SK-N-MC (cell line): ENCODE measurements at places on chromosomes 2 and 18.

DNA sequence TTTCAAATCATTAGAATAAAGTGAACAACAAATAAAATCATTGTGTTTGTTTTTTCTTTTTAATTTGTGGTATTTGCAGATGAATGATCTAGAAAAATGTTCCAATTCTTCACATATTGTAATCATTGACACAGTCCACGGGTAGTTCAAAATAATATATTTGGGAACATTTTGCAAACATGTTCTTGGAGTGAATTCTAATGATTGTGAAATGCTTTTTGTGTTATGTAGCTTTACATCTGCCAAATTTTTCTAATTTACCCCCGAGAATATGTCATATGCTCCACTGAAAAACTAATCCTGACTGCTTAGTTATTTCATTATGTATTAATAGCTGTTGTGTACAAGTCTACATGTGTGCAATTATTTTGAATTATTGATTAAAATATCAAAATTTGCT, 1468.4 kb upstream of the NXPH2 start:
- DNase-seq: no peak

DNA sequence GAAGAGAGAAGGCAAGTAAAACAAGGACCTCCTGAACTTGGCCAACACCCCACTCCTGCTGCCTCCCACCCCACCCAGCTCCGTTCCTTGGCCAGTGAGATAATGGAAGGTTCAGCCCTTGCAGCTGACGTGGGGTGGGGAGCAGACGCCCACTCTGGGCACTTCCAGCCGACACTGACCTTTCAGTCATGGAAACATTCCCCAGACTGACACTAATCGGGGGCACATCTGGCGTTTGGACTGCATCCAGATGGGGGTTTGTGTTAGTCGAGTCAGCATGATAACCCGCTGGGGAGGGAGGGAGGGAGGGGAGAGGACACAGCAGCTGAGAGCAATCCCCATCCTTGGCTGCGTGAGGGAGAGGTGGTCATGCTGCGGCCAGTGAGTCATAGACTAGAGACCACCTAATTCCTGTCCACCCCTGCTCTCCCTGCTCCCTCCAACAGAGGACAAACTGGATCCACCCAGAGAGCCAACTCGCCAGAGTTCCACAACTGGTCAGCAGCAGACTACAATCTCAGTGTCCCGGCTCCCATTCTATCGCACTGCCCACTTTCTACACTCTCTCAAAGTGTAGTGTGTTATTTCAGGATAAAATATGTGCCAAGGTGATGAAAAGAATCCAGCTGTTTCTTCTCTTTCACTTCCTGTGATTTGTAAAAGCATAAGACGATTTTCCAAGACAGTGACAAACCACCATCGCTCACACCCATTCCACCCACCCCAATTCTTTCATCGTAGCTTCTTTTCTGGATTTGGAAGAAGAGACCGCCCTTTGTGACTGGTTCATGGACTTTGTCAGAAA, 115.4 kb upstream of the PKDCC start:
- DNase-seq: no peak

DNA sequence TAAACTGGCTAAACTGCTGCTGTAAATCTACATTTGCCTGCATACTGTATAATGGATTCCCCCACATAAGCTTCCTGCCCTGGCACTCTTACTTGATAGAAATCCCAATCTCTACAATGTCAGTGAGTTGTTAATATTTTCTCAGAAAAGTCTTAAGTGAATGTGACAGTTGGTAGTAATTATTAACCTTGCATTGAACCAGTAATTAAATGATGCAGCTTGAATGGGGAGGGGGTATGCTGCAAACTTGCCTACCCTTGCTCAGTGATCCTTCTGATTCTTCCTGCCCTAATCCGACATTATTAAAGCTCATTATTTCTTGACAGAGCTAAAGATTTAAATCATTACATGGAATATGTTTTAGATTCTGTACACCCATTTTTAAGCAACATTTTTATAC, 119.0 kb upstream of the CDH7 start:
- DNase-seq: no peak

GRCh38 chr2:198615972-198616371, 811.6 kb downstream of the PLCL1 start:
- DNase-seq: no peak

GRCh38 chr2:136185981-136186776, 68.2 kb upstream of the CXCR4 start:
- DNase-seq: no peak

- no peak for DNase-seq
Measured at GRCh38 chr2:143907801-143908200, 612.1 kb downstream of the ZEB2 start.

DNA sequence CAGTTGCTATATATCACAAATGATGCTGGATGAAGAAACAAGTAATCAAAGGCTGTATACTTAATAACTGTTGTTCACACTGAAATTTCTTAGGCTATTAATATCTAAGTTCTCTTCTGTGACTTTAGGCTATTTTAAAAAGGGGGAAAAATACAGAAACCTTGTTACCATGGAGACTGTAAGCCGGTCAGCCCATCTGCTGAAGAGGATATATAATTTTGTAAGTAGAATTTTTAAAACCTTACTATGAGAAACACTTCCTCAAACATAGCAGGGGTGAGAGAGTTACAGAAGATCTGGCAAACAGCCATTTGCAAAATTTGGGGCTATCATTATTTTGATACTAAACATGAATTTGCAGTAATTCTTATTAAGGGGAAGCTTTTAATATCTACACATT, 27.8 kb downstream of the CACNB4 start:
- no peak for DNase-seq

DNA sequence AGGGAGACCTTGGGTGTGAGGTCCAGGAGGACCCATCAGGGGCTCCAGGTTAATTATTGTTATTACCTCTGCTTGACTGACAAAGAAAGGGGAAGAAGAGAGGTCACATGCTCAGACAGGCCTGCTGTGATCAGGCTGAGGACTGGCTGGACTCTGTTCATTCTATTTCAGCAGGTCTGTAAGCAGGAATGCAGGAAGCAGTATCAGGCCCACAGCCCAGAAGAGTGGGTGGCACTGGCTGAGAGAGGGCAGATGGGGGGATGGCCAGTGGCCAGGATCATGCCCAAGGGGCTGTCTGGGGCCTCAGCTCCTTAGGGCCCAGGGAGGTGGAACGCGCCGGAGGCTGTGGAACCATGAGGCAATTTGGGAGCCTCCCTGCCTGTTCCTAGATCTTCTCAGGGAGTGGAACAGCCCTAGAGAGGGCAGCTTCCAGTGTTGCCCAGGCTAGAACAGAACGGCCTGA, 43.7 kb upstream of the ZBTB7C start:
- DNase-seq: no peak

DNA sequence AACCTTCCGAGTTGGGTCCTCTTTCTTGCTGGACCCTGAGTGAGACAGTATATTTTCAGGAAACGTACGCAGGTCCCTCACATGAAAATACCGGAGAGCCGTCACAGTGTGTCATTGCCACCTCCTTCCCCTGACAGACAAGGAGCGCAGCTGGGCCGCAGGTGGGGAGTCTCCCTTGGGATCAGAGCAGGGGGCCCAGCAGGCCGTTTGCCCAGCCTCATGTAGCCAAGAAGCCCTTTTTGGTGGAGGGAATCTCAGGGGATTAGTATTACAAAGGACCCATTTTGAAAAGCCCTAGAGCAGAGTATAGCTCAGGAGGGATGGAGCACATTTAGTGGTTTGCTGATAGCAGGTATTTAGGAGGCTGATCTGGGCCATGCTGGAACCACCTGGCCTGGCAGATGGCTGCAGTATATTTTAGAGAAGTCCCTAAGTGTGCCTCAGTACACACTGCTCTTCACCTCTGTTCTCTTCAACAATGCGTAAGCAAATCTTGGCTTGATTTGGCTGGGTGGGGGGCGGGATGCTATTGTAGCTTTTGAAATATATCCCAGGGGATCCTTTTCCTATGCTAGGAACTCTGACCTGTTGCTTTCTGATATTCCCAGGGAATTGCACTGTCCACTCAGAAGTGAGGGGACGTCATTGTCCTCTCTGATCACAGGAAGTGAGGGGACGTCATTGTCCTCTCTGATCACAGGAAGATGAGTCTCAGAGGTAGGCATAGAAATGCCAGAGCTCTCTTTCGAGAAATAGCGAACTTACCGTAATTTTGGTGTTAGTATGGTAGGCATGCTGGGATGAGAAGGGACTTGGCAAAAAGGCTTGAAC, 171.9 kb downstream of the HRH4 start:
- DNase-seq: no peak

DNA sequence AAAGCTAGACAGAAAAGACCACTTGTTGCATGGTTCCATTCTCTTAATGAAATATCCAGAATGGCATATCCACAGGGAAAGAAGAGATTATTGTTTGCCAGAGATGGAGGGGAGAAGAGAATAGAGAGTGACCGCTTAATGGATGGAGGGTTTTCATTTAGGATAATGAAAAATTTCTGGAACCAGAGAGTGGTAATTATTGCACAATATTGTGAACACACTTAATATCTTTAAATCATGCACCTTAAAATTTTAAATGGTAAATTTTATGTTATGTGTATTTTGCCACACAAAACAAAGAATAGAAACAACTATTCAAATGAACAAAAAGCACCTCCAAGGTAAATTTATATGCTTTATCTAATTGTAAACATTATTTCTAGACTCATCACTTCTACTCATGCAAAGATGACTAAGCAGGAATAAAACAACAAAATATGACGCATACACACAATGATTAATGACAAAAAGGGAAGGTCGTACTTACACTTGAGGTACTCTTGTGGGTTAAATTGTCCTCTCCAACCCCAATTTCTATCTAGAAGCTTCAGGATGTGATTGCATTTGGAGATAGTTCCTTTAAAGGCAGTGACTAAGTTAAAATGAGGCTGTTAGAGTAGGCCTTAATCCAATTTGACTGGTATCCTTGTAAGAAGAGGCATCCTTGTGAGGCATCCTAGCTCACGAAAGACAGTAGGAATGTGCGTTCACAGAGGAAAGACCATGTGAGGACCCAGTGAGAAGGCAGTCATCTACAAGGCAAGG, 18.7 kb upstream of the DHRS9 start:
- no peak for DNase-seq

GRCh38 chr2:181203916-181204315, 223.5 kb downstream of the UBE2E3 start:
- DNase-seq: no peak
